Prostate gland (tissue), 2 donors: ENCODE measurements at places on chromosomes 1 and 21.

GRCh38 chr21:46634966-46635323 is 529 bp upstream of the PRMT2 start:
- DNase-seq = peak; percentile 54

DNA sequence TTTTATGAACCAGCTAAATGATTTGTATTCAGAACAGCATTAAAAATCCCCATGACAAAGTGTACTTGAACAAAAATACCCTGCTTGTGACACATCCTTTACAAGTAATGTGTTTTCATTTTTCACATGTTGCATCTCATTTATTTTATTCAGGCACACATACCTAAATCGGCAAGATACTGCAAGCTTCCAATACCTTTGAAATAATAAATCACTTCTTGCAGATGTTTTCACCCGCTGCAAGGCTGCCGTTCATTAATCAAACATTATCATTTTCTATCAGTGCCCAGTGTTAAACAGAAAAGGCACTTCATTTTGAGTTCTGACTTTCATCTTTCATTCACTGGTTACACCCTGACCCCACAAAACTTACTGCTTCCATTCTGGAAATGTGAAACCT is 269.6 kb downstream of the DPYD start:
- no peak for DNase-seq

DNA sequence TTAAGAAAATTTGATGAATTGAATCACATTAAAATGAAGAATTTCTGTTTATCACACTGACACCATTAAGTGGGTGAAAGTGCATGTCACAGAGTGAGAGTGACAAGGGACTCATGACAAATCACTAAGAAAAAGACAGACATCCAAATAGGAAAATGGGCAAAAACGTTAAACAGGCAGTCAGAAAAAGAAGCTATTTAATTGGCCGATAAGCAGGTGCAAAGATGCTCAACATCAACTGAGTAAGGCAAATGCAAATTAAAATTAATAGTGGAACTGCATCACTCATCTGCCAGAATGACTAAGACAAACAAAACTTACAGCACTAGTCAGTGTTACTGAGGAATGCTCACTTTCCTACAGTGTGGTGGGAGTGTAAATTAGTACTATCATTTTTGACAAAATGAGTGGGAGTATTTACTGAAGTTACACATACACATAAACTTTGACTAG is 39.2 kb upstream of the RUNX1 start:
- DNase-seq = no peak

GRCh38 chr21:32094804-32095203 is 184.0 kb downstream of the MIS18A start:
- no peak for DNase-seq

DNA sequence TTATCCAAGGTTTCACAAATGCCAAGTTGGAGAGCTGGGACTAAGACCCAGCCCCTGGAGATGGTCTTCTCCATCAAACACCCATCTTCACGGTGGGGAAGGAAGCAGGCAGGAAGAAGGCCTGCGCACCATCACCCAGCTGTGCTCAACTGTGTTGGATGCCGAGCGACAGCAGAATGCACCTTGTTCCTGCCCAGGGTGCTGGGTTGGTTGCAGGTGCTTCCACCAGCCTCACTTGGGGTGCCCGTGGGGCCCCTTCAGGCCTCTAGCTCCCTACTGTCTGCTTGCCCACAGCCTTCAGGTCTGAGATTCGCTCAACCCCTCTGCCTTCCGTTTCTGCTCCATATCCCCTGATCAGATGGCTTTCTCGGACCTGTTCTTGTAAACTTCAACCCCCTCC is 42.5 kb downstream of the OLFML2B start:
- no peak for DNase-seq

GRCh38 chr1:203327684-203328457 is 22.6 kb downstream of the BTG2 start:
- peak; percentile 75 for DNase-seq

- DNase-seq = peak; percentile 77
These were observed at the start of gene TRNP1 for GRCh38 chr1:26993237-26994019. Gene TRNP1, plus strand, starts transcription at chr1:26993692. Its CDS starts 95 bp downstream, at chr1:26993787.
